ENCODE measurements at places on chromosomes 1 and 21.

DNA sequence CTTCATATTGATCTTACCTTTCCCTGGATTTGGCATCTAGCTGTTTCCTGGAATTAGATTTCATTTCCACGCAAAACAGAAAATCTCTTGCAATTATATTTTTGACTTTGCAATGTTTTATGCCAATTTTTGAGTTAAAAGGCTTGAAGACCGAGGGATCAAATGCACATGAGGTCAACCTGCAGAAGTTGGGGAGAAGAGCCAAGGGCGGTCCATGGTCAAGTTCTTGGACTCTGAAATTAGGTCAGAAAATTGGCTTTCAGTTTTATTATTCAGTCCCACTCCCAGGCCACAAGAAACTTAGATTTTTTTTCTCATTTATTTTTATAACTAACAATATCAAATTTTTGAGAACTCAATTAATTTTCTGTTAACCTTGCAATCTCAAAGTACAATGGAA lies 499.1 kb upstream of the USP24 start:
- DNase-seq, result no peak

- DNase-seq, result no peak
These were observed 83.9 kb downstream of the CRB1 start for GRCh38 chr1:197351821-197352440.

DNA sequence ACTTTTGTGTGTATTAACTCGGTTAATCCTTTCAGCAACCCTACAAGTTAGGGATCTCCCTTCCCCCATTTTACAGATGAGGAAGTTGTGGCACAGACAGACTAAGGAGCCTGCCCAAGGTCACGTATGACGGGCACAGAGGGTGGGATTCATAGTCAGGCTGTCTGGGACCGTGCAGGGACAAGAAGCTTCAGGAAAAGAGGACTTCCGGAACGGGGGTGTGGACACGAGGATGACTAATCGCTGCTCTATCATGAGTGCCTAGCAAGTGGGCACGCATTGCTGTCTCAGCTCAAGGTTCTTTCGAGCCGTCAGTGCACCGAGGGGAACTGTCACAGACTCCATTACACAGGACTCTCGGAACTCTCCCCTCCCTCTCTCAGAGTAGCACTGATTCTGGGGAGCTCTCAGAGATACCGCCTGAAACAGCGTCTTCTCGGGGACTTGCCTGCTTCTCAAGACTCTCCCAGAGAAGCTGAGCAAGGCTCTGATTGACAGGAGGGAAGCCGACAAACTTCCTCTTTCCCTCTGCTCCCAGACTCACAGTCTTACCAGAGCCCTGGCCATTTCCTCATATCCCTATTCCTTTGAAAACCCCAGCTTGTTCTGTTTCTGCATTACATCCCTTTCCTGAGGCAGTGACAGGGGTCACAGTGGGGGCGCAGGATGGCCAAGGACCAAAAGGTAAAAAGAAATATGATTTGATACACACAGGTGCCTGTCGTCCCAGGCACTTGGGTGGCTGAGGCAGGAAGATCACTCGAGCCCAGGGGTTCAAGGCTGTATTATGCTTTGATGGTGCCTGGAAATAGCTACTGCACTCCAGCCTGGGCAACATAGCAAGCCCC lies 14.4 kb downstream of the FHAD1 start:
- DNase-seq, result no peak

GRCh38 chr1:238488401-238488800 lies 597.7 kb upstream of the ZP4 start:
- no peak for DNase-seq

DNA sequence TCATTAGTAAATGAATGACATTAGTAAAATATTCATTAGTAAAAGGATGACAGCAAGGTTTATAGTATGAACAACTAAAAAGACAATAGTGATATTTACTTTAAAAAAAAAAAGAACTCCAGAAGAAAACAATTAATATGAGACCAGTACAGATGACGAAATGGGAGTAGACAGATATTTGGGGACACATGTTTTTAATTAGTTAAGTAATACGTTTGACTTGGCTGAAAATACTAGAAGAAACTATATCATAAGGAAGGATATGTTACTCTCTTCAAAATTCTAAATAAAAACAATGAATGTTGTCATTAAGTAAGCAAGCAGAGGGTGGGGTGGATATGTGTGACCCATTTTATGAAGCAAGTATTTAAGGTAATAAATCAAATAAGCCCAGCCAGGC lies 61.9 kb downstream of the GPATCH2 start:
- no peak for DNase-seq

All from stimulated activated CD4-positive, alpha-beta T cell treated with anti-CD3 and anti-CD28 coated beads, Interleukin-1b, Interleukin-23, amount 100 ng/mL, for 1 hour (primary cell).